D341Med (cell line): ENCODE measurements at places on chromosomes 3 and 15.

- DNase-seq, result no peak
These were observed 36.2 kb downstream of the HOMER2 start for GRCh38 chr15:82916161-82916952.

DNA sequence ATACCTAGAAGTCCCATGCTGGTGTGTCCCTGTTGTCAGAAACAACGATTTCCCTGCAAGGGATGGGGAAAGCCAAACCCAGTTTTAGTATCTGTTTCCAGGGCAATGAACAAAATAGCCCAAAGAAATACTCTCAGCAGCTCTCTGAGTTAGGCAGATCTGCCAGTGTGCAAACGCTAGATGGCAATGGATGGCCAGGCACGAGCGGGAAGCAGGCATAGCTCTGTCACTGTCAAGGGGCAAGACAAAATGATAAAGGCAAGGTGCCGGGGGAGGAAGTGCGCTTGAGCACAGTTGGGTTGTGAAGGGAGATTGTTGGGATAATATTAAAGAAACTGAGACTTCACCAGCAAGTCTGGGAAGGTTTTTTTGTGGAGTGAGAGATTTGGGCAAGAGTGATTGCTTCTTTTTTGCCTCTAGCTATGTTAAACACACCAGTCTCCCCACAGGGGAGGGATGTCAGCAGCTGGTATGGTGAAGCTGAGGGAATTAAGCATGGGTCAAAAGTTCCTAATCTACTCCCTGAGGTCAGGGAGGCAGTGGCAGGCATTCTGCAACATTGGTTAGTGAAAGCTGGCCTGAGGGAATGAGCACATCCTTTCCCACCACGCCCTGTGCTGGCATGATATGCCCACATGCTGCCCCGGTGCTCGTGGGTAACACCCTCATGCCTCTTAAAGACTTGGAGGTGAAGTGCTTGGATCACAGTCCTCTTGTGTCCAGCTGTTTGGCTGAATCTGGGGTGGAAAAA, 117.5 kb downstream of the PDCD6IP start:
- no peak for DNase-seq

- no peak for DNase-seq
These were observed 1178.0 kb downstream of the ROBO1 start for GRCh38 chr3:78589778-78590177.

- peak; percentile 81 for DNase-seq
These were observed 640 bp downstream of the MB21D2 start for GRCh38 chr3:192917028-192917403.

DNA sequence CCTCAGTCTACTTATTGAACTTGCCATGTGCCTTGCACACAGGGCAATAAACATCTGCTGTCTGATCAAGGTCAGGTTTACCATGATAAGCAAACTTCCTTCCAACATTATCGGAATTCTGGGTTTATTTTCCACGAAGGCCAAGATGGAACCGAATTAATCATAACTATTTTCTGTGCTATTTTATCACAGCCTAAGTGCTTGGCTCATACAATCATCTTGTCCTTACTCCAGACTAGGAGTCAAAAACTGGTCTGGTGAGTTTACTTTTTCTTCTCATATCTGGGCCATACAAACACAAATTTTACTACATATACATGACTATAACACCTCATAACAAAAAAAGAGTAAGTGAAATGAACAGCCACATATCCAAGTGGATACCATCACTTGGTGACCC, 2.3 kb downstream of the FBN1 start:
- no peak for DNase-seq

- no peak for DNase-seq
These were observed 43.4 kb upstream of the CLRN1 start for GRCh38 chr3:151015767-151016477.

DNA sequence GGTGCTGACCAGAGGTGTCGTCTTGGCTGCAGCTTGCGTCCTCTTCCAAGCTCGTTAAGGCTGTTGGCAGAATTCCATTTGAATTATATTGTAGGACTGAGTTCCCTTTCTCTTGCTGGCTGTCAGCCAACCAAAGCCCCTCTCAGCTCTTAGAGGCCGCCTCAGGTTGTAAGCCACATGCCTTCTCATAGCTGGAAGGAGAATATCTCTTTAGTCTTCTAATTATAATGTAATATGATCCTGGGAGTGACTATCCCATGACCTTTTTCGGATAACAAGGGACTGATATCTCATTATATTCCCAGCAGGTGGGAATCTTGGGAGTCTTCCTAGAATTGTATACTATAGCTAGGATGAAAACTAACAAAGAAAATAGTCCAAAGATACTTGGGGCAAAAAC, 4.8 kb downstream of the SCG5 start:
- no peak for DNase-seq

DNA sequence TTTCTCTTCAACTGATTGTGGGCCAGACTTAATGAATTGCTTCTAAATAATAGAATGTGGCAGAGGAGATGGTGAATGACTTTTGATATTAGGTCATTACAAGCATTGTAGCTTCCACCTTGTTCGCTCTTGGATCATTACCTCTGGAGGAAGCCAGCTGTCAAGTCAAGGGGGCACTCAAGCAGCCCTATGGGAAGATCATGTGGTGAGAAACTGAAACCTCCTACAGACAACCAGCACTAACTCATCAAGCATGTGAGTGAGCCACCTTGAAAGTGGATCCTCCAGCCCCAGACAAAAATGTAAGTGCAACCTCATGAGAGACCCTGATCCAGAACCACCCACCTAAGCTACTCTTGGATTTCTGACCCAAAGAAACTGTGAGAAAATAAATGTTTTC, 109.8 kb upstream of the TBC1D5 start:
- no peak for DNase-seq

GRCh38 chr3:99342383-99342782, 296.0 kb upstream of the COL8A1 start:
- DNase-seq, result no peak

DNA sequence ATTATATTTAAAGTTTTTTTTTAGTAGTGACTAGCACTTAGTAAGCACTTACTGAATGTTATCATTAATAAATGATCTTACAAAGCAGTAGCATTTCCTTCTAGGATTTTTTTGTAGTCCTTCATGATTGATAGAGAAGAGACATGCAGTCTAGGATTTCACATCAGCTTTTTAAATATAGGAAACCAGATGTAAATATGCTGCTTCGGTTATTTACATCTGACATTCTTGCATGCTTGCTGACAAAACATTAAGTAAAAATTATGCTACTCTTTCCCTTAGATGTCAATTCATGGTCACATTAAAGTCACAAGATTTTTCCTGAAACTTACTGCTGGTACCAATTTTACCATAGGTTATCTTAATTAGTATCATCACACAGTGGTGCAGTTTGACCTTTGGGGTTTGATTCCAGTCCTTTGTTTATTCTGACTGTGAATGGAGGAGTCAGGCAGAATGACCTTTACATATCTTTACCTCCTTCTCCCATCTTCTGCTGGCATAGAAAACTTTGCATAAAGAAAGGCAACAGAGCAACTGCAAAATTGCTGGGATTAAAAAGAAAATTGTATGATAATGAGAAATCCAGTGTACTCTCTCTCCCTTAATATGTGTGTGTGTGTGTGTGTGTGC, 286.5 kb downstream of the LPP start:
- DNase-seq, result no peak

- DNase-seq, result no peak
These were observed 134.4 kb downstream of the CACNA1D start for GRCh38 chr3:53628536-53629401.

DNA sequence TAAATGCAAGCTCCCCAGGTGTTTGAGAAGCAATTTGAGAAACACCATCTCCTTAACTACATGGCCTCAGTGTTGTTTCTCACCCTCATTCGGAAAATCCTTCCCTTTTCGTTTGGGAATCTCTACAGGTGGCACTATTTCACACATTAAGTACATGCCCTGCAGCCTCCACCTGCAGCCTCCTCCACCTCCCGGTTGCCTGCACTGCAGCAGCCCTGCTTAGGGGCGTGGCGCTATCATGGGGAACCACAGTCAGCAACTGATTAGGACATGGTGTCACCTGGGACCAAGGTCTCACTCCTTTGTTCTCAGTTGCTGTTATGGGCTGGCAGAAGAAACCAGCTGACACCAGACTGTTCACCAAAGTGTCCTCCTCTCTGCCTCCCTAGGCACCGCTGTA, 11.7 kb upstream of the ZNF774 start:
- DNase-seq, result no peak

DNA sequence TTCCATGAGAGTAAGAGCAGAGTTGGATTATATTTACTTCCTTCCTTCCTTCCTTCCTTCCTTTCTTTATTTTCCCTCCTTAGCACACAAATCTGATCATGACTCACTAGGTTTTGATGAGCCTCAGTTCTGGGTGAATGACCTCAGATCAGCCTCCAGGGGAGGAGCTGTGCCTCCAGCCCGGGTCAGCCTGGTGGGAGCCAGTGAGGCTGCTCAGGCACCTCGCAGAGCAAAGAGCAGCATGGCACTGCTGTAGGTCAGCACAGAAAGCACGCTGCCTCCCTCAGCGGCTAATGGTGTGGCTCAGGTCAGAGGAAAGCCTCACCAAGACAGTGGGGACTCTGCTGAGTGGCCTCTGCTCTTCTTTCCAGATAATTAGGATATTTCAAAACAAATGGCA, 108.5 kb downstream of the SYNPR start:
- DNase-seq, result no peak

GRCh38 chr15:52499506-52499905, 29.2 kb downstream of the MYO5A start:
- no peak for DNase-seq

GRCh38 chr3:95460274-95460673, 1354.1 kb upstream of the EPHA6 start:
- no peak for DNase-seq

GRCh38 chr3:85572426-85572825, 613.6 kb downstream of the CADM2 start:
- DNase-seq, result no peak

- DNase-seq, result no peak
These were observed 2.3 kb downstream of the B3GNT5 start for GRCh38 chr3:183255348-183255730.

- no peak for DNase-seq
These were observed 103.6 kb downstream of the ALDH1A2 start for GRCh38 chr15:57961919-57962318.

DNA sequence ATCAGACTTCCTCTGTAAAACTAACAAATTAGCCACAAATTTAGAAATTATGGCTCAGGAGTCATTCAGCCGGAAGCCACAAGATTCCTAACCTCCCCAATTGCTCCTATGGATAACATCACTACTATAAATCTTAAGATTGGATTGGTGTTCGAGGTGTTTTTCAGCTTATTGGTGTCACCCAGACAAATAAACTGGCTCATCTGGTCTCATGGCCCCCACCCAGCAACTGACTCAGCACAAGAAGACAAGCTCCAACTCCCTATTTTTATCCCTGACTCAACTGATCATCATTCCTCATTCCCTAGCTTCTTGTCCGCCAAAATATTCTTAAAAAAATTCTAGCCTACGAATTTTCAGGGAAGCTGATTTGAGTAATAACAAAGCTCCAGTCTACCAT, 135.1 kb upstream of the STRIT1 start:
- no peak for DNase-seq

DNA sequence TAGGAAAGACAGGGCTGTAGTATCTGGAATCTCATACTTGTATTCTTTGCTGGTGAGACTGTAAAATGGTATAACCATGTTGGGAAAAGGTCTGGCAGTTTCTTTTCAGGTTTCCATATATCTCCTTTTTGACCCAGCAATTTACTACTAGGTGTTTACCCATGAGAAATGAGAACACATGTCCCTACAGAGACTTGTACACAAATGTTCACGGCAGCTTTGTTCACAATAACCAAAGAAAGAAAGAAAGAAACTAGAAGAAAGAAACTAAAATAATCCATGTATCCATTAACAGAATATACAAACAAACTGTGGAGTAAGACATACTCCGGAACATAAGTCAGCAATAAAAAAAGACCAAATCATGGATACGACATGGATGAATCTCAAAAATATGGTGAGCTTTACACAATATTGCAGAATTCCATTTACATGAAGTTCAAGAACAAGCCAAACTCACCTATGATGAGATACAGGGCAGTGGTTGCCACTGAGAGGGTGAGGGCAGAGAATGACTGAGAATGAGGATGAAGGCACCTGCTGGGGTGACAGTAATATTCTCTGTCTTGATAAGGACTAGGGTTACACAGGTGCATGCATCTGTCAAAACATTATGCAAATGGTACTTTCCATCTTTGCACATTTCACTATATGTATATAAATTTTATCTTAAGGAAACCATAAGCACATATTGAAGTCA, 2.7 kb downstream of the RFTN1 start:
- no peak for DNase-seq

- DNase-seq, result no peak
These were observed 95.7 kb downstream of the ROBO1 start for GRCh38 chr3:79672075-79672474.
